Left lobe of liver (tissue), 2 donors: ENCODE measurements at places on chromosomes 11 and 22. TPM values are rescaled to one million over a fixed set of nuclear protein-coding genes. Genes with fewer than 3 reads are reported as not detected.

The NPAS4 gene
- total RNA-seq, result not detected

DNA sequence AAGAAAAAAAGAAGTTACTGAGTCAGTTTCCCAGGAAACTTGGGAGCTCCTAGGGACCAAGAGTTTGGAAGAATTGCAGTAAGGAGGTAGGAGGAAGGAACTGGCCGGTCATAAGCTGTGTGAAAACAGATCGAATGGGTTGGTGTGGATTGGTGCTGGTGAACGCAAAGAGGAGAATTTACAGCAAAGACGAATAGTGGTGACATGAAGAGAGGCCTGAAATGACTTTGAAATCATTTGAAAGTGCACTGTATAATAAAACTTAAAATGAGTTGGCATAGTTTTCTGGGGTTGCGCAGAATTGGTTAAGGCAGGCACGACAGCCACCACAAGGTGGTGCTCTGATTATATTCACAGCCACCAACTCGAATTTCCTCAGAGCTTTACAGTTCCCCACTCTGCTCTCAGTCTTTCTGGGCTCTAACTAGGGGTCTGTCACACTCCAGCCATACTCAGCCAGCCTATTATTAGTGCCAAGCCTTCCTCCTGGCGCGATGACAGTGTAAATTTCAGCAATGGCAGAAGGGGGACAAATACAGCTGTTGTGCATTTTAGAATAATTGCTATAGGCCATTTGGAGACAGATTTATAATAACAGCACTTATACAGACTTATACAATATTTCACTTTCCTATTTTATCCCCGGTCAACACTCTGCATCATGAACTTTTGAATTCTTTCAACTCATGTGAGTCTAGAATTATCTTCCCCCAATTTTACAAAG, 8.3 kb upstream of the HTR3B start:
- DNase-seq, result no peak

GRCh38 chr11:126864934-126865333, 135.6 kb downstream of the KIRREL3 start:
- DNase-seq, result peak; percentile 15

- no peak for DNase-seq
Observed at GRCh38 chr11:28132548-28132947, 24.4 kb downstream of the METTL15 start.
